ENCODE measurements at places on chromosomes 13 and 19.

GRCh38 chr19:18059902-18060301 lies 26.8 kb downstream of the IL12RB1 start:
- DNase-seq, result no peak

GRCh38 chr19:31262725-31263191 lies 86.5 kb downstream of the TSHZ3 start:
- DNase-seq, result no peak

- DNase-seq, result no peak
Measured at GRCh38 chr19:11247391-11247790, 8.0 kb downstream of the ANGPTL8 start.

DNA sequence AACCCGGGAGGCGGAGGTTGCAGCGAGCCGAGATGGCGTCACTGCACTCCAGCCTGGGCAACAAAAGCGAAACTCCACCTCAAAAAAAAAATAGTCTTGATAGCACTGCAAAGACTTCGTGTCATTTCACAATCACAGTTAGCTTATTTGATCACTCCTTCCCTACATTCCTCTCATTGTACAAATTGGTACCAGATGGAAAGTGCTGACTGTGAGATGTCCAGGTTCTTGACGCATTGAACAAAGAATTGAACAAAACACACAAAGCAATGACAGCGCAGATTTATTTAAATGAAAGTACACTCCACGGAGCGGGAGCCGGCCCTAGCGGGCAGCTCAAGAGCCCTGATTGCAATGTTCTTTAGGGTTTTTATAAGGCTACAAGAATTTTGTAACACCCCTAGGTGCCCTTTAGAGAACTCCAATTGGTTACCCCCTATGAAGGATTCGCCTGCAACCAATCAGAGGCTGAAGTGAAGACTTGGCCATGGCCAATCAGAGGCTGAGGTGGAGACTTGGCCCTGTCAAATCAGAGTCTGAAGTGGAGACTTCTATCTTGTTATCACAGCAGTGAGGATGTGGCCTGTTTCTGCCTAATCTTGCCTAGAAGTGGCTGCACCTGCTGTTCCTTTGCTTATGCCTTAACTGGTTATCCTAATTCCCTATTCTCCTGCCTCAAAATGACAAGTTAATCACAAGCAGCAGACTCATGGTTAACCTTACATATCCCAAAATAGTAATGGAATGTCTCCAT lies 16.7 kb downstream of the ZNF556 start:
- no peak for DNase-seq

DNA sequence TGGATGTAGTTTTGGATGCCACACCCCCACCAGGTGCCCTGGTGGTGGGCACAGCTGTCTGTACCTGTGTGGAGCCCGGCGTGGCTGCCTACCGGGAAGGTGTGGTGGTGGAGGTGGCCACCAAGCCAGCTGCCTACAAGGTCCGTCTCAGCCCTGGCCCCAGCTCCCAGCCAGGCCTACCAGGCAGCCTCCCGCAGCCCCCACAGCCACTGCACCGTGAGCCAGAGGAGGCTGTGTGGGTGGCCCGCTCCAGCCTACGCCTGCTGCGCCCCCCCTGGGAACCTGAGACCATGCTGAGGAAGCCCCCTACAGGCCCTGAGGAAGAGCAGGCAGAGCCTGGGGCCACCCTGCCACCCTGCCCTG lies 3.5 kb downstream of the CIC start:
- no peak for DNase-seq

DNA sequence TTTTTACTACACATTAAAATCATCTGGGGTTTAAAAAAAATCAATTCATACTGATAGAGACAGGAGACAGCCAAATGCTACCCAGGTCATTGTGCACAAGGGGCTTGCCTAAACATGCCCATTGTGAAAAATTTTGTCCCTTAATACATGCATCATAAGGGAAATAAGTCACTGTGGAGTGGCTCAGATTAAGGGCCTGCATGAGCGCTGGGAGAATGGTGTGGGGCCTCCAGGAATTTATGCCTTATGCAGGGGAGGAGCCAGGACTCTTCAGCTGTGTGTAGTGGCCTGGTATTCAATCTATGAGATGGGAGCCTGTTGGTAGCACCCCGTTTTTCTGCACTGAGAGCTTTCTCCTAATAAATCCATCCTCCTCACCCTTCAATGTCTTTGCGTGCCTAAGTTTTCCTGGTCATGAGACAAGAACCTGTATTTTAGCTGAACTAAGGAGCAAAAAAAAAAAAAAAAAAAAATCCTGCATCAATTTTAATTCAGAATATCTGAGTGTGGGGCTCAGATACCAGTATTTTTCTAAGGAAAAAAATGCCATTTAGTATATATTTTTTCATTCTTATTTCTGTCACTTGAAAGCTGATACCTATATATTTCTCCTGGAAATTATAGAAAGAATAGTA lies 997.6 kb upstream of the ATXN8OS start:
- DNase-seq, result no peak

GRCh38 chr13:30093236-30093635 lies 214.1 kb downstream of the KATNAL1 start:
- no peak for DNase-seq

DNA sequence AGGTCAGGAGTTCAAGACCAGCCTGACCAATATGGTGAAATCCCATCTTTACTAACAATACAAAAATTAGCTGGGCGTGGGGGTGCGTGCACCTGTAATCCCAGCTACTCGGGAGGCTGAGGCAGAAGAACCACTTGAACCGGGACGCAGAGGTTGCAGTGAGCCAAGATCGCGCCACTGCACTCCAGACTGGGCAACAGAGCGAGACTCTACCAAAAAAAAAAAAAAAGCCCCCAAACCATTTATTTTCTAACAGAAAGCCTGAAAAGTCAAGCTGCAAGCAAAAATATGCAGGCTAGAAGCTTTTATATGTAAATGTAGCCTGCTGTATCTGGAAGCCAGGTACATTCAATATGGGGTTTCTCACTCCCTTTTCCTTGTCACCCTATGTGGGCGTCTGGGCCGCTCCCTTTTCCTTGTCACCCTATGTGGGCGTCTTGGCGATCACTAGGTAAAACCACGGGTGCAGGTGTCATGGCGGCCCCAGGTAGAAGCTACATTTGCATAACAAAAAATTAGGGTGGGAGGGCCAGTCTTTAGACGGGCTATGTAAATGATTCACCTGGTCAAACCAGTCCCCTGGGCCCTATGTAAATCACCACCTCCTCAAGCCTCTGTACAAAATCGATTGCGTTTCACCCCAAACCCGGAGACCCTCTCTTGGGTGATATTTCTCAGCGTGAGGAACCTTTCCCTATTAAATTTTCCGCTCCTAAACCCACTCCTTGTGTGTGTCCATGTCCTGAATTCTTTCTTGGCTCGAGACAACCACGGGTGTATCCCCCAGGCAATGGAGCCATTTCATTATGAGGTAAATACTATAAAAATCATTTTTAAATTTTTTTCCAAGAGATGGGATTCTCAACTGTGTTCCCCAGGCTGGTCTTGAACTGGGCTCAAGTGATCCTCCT lies 2.1 kb downstream of the TRIM13 start:
- no peak for DNase-seq

DNA sequence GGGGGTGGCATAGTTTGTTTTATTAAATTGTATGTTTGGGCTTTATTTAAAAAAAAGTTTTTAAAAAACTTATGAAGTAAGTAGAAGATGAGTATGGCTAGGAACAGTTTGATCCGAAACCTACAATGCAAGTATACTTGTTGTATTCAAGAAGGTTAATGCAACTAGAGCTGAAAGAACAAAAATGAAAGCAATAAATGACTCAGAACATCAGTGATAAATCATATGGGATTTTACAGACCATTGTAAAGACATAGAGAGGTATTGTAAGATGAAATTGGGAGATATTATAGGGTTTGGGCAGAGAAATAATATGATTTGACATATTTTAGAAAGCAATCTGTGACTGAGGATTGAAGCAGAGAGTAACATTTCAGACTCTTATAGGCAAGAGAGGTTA lies 1135.3 kb downstream of the SLITRK5 start:
- DNase-seq, result no peak

GRCh38 chr13:93814658-93815057 lies 588.1 kb downstream of the GPC6 start:
- DNase-seq, result no peak

- DNase-seq, result no peak
Measured at GRCh38 chr19:9966448-9966847, 30.1 kb upstream of the OLFM2 start.

GRCh38 chr19:29760752-29761502 lies 45.9 kb upstream of the C19orf12 start:
- DNase-seq, result no peak

DNA sequence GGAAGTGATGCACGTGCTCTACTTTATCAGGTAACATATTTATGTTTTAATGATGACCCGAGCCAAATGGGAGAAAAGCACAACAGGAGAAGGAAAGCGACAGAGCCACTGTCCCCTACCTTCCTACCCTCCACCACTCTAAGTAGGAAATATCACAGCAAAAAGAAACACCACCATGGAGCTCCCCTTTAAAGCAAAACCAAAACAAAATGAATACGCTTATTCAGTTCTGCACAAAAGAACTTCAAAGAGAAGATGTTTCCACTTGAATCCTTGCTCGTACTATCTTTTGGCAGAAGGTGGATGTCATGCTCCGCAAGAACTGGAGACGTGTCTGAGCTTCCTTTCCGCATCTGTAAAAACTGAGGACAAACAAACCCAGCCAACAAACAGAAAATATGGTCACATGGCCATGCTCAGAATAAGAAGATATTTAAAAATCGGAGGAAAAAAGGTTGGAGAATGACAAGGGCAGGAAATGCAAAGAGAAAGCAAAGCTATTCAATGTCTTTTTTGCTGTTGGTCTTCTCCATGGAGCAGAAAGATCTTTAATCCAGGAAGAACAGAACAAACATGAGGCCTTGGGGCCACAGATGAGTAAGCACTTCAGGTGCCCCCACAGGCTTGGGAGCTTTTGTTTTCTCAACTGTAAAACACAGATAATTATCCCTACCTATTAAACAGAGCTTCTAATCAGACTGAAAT lies 19.5 kb downstream of the N4BP2L1 start:
- no peak for DNase-seq

DNA sequence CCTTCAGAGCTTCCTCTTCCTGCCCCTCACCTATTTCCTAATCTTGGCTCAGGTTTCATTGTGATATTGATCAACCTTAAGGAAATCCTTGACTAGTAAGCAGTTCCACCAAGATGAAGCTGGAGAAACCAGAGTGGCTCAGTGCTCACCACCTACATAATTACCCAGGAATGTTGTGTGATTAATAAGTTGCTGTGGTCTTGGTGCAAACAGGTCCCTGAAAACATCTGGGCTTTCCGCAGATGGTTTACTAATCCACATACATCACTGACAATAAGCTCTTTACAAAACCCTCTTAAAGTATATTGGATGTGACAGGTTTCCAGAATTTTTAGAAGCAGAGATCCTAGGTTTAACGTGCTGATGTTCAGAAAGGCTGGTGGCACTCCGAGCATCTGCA lies 8.6 kb upstream of the SERP2 start:
- DNase-seq, result no peak

- DNase-seq, result no peak
Measured at GRCh38 chr19:47379381-47379938, 30.3 kb downstream of the DHX34 start.

DNA sequence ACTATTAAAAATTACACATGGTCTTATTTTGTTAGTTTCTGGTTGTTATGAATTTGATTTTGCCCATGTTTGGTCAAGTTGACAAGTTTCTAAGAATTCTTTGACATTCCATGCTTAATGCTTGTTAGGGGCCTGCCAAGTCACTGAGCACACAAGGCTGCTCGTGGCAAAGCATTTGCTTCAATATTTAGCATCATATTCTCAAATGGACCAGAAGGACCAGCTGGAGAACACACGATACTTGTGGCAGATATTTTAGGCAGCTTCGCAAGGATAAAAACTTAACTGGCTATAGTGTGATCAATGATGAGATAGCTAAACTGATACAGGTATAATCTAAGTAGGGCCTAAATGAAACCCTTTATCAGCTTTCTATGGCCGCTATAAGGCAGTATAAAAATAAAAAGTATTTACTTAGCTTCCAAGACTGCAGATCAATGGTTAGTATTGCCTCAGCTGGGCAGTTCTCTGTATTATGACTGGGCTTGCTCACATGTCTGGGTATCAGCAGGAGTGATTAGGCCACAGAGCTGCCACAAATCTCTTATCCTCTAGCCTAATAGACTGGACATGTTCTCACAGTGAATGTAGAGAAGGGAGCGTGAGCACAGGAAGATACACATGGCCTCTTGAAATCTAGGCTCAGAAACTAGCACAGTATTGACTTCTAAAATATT lies 155.9 kb upstream of the SPRY2 start:
- DNase-seq, result no peak

- no peak for DNase-seq
Measured at GRCh38 chr13:36366031-36366430, 19.8 kb upstream of the SPART start.

DNA sequence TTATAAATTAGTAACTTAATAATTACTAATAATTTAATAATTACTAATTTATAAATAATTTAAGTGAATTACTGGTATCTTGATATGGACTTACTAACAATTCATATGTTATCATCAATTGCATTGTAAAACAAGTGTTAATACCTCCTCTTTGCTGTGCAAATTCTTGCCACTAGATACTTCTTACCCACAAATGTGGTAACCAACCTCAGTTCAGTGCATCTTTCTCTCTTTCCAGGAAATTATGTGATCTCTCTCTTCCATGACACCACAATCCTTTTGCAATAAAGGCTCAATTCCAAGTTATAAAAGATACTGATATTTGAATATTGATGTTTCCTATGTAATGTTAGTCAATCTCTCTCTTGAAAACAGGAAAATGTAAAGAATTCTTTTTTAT lies 408.6 kb upstream of the MIR17HG start:
- no peak for DNase-seq

DNA sequence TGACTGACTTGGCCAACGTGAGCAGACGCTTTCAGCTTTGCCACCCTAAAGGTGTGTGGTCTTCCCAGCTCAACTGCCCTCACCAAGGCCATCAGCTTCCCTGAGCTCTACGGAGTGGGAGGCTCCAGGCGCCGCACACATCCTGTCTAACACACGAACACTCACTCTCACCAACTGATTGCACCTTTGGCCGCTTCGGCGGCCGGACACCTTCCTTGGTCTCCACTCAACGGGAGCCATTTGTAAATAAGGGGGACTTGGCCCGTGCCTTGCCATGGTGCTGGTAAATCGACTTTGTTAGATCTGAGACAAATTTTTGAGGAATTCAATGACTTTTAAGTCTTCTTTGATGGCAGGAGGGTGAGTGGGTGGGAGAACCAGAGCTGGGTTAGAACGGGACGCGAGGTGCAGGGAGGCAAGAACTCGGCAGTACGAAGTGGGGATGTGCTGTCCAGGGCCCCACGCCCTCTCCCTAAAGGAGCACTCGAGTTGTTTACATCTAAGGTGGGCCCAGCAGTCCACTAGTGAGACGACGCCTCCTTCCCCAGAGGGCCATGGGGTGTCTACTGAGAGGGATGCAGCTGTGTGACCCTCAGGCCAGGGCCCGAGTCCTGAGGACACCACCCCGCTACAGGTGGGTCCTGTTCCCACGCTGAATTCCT lies 4.4 kb downstream of the C13orf46 start:
- no peak for DNase-seq

Measured in activated CD4-positive, alpha-beta T cell treated with anti-CD3 and anti-CD28 coated beads for 4 hours (primary cell).